ENCODE measurements at places on chromosomes 16 and 17.
A peak's percentile ranks its signal among the peaks of the same experiment; 100 is the strongest.

GRCh38 chr16:83206426-83206825 is 579.7 kb downstream of the CDH13 start:
- no peak for DNase-seq

- no peak for DNase-seq
These were observed 5.3 kb upstream of the C16orf74 start for GRCh38 chr16:85755929-85756768.

DNA sequence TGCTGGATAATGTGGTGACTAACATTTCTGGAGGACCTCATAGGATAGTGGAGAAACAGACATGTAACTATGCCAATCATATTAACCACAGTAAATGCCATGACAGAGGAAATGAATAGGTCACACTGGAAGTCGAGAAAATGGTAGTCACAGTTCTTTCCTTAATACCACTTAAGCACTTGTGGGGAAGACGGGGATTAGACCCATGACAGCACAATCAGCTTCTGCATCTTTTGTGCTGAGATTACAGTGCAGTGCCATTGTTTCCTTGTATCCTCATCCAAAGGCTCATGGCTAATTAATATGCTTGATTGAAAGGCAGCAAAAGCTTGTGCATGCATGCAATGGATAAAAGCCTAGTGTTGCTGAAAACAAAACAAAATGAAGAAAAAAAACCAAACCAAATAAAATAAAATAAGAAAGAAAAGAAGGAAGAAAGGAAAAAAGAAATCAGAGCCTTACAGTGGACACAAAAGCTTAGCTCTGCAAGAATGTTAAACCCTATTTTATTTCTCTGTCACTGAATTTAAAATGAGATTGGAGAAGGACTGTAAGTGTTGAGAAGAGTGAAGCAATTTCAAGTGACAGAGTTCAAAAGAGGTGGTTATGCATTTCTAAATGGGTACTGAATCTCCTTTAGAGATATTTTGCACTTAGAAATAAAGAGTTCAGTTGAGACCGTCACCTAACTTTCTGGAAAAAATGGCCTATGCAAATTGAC is 1011.9 kb downstream of the CDH8 start:
- no peak for DNase-seq

DNA sequence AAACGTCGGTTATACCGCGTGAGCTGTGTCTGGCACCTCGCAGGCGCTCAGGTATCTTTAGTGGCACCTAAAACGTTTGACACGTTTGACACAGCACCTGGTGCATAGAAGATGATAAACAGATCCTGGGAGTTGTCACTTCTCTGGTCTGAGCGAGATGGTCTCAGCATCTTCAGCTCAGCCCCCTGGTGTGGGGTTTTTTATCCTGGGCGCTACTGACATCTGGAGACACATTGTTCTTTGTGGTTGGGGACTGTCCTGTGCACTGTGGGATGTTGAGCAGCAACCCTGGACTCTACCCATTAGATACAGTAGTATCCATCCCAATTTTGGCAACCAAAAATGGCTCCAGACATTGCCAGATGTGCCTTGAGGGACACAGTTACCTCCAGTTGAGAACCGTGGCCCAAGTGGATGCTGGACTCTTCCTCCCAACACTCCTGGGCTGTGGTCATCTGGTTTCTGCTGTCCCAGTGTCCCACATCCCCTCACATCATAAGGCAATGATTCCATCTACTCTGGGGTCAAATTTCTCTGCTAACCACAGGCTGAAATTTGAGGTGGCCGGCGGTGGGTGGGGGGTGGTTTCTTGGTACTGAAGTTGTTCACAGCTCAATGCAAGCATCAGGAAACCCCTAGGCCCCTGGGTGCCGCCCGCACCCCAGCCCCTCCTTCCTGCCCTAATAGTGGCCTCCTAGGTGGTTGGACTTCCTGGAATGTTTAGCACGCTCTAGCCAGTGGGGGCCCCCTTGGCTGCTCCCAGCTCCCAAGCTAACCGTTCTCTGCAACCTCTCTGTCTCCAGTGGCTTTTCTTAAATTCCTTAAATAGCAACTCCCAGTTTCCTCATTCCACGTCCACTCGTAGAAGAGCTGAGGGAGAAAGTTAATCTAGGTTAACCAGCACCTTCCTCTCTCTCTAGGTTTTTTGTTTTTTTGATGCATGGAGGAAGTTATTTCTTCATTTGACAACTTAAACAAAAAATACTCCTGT is 124.8 kb downstream of the ABCC1 start:
- no peak for DNase-seq

DNA sequence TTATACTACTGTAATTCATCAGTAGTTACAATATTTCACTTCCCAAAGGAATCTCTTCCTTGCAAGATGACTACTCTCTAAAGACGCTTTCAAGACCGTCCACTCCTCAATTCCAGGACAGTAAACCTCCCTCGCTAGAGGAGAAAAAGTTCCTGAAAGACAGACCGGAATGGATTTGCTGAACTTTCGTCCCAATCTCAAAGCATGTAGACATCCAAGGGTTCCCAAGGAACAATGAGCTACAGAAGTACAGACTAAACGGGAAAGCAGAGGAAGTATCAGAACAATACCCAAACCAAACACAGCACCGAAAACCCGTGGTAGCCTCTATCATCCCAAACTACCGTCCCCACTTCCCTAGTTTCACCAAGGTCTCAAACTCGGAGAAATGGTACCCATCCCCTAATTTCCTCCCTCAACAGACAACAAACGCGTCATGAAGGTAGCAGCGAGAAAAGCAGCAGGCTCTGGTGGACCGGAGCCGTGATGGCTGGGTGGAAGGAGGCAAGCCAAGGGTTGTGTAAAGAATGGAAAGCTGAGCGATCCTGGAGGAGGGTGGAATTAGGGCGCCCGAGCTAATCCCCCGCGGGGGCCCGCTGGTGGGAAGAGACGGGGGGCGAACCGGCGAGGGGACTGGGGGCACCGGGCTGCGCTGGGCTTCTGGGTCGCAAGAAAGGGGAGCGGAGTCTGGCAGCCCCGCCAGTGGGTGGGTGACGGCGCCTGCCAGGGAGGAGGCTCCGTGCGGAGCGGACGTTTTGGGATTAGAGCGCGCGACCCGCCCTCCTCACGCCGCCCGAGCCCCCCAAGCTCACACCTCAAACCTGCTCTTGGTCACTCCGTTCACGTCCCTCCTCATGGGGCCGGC is 647 bp downstream of the FBXL20 start:
- no peak for DNase-seq

DNA sequence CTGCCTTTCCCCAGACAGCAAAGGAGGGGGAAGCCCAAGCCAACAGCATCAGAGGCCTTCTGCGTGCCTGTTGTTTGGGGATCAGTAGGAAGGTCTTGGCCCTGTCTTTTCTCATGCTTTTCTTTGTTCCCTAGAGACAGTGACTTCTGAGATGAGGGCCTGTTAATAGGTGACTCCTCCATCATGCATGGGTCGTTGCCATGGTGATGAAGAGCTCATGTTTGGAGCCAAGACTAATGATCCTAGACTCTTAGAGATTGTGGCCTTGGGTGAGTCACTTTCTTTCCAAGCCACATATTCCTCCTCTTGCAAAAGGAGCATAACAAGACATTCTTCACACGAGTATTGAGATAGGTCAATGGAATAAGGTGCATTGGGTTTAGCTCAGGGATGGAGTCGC is 201.1 kb upstream of the ASIC2 start:
- DNase-seq: no peak

GRCh38 chr16:24540602-24541210 is 1.3 kb downstream of the RBBP6 start:
- no peak for DNase-seq

DNA sequence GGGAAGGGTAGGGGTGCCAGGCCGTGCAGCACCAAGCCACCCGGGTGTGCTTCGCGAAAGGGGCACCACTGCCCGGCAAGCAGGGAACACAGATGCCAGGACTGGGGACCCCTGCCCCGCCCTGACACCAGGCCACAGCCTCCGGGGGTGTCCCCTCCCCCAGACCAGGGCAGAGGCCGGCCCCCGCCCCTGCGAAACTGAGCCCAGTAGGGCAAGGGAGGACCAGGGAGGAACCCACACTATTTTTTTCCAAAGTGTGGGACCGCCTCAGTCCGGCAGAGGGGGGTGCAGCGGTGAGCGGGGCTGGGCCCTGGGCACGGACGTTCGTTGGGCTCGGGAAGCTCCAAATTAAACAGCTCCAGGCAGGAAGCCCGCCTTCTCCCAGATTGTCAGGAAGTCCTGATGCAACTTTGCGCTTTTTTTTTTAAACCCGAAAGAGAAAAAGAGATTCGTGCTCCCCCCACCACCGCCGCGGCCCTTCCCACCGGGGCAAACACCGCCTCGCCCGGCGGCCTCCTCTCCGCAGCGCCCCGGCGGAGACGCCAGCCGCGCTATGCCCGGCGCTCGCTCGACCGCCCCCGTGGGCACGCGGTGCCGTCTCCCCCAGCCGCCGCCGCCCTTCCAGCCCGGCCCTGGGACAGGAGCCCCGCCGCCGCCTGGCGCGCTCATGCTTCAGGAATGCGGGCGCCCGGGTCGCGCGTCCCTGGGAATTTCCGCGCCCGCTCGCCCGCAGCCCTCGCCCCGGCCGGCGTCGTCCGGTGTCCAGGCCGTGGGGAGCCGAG is 755 bp downstream of the PIEZO1 start:
- DNase-seq: no peak

DNA sequence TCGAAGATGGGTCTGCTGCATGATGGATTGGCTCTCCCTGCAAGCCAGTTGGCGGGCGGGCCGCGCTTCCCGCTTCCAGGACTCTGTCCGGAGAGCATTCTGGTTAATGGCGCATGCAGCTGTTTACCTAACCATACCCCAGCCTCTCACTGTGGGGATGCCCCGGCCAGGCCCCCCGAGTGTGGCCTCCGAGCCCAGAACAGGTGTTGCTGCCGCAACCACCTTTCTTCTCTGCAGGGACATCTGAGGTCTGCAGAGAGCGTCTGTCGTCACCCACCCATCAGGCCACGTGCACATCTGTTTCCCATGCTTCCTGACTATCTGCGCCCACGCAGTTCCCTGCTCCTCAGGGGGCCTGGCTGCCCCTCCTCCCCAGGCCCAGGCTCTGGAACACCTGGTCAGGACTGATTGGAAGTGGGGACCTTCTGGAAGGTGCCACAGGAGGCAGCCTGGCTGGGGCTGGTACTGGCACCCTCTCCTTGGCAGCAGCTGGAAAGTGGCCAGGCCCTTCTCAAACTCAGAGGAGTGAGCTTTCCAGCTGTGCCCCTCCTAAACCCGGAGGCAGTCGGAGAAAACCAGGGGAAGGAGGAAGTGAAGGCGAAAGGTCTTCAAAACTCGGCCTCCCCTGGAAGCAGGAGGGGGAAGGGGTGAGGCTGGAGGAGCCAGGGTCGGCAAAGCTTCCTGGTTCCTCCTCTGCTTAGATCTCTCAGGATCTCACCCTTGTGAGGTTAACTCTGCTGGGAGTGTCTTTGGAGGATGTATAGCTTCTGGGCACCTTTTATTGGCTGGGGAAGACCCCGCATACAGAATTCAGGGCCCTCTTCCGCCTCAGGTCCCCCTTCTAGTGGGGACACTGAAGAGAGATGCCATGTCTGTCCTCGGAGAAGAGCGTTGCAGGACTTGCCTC is 64.5 kb upstream of the CIBAR2 start:
- no peak for DNase-seq

DNA sequence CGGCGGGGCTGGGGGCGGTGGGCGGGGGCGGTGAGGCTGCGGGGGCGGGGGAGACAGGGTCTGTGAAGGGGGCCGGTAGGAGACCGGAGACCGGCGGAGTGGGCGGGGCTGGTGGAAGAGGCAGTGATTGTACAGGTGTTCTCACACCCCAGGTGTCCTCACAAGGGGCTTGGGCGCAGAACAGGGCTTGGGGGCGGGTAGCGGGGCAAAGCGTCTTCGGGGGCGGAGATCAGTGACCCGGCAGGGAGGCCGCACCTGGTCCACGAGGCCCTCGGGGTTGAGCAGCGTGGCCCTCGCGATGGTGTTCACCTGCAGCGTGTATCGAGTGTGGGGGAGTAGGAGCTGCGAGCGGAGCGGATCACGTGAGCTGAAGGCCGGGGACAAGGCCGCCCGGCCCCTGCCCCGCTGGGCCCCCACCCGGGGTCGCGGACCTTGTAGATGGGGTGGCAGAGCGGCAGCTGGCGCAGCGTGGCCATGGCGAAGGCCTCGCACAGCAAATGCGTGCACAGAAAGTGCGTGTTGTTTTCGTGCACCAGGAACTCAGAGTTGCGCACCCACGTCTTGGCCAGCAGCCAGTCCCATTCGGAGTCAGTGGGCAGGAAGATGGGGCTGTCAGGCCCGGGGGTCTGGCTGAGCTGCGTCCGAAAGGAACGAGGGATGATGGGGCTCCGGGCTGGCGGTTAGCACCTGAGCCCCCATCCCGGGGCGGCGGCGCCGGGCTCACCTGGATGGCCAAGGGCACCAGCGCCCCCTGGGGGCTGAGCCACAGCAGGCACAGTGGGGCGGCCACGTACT is 8.5 kb downstream of the ALOXE3 start:
- peak; percentile 68 for DNase-seq

GRCh38 chr16:87076331-87076949 is 240.8 kb downstream of the C16orf95 start:
- no peak for DNase-seq

DNA sequence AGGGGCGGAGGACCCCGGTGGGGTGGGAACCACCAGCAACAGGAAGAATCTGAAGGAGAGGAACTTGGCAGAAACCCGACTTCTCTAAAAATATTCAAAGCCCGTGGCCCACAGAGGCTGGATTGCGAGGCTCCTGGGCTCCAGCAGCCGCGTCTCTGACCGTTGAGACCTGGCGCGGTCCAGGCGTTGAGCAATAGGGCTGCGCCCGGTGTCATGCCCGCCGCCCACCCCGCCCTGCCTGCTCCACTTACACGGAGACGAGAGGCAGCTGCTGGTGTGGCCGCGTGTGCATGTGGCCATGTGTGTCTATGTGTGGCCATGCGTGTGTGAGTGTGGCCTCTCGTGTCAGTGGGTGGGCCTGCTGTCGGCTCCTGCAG is 83.6 kb downstream of the IRF8 start:
- no peak for DNase-seq

DNA sequence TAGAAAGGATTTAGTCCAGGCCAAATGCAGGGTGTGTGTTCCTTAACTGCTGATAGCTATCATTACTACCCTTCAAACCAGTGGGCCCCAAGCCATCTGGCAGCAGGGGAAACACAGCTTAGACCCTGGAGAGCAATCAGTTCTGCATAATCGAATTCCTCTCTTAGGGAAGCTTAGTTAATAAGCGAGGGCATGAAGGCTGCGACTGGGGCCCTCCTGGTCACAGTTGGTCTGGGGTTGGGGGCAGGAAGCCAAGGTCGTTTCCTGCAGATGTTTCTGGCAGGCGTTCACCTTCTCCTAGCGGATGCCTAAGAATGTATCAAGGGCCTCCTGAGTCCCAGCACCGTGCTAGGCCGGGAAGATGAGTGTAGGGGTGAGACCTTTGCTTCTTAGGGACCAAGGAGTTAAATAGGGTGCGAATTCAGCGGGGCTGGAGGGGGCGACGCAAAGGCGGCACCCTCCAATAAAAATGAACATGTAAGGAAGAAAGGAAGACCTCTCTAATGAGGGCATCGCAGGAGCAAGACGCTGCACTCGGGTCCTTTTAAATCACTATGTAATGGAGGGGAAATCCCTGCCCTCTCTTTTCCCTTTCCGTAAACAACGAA is 16.5 kb upstream of the EEF2K start:
- no peak for DNase-seq
